NCI-H2081 (cell line): ENCODE measurements at places on chromosomes 4 and X.

DNA sequence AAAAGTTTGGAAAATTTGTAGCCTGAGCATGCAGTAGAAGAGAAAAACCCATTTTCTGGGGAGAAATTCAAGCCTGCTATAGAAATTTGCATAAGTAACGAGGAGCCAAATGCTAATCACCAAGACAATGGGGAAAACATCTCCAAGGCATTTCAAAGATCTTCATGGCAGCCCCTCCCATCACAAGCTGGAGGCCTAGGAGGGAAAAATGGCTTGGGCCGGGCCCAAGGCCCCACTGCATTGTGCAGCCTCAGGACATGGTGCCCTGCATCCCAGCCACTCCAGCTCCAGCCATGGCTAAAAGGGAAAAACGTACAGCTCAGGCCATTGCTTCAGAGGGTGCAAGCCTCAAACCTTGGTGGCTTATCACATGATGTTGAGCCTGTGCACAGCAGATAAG lies 87.7 kb downstream of the SHROOM4 start:
- no peak for DNase-seq

GRCh38 chr4:153335665-153336064 lies 8.8 kb upstream of the MND1 start:
- no peak for DNase-seq

GRCh38 chrX:103629318-103630170 lies 769 bp downstream of the TCEAL1 start:
- peak; percentile 85 for DNase-seq

GRCh38 chr4:75470738-75471137 lies 43.5 kb downstream of the RCHY1 start:
- no peak for DNase-seq

DNA sequence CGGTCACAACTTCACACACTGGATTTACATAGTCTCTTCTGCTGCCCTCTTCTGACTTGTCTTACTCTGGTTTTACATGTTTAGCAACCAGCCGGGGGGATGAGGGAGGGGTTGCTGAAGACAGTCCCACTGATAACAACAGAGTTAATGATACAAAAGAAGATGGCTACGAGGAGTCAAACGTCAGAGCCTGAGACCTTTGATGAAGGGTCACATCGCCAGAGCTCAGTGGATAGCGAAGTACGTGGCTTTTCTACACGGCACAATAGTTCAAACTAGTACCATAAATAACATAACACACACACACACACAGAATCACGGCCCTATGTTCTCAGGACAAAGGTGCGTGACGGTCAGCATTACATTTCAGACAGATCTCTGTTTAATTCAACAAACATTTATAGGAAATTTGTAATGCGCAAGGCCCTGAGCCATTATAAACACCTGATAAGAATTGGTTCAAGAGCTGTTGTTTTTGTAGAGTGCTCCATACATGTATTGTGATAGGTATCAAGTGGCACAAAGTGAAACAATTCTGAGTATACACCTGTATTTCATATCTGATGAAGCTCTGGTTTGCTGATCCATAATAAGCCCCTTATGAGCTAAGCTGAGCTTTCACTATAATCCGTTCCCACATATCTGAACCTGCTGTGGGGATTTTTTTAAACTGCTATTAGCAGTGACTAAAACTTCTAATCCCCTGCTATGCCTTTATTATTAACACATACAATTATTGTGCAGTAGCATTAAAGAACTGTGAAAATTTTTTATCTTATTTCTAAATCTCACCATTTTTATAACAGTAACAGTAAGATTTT lies 100.0 kb downstream of the NR3C2 start:
- no peak for DNase-seq

- DNase-seq: no peak
Measured at GRCh38 chr4:110196871-110197528, 1.4 kb downstream of the ELOVL6 start.
